ENCODE measurements at places on chromosomes 7 and 10.

DNA sequence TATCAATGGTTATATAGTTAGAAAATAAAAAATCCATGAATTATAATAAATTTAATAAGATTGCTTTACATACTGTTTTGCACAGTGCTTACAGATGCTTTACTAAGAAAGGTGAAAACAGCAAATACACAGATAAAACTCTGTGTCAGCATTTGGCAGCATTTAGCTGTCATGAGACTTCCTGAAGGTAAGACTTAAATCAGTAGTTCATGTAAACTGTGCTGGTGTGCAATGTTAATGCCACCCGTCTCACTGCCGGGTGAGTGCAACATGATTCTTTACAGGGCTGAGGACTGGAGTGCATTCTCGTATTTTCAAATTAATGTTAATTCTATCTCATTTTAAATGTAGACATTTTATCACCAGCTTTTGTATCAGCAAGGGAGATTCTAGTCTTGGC lies 326.2 kb upstream of the POT1 start:
- no peak for DNase-seq

DNA sequence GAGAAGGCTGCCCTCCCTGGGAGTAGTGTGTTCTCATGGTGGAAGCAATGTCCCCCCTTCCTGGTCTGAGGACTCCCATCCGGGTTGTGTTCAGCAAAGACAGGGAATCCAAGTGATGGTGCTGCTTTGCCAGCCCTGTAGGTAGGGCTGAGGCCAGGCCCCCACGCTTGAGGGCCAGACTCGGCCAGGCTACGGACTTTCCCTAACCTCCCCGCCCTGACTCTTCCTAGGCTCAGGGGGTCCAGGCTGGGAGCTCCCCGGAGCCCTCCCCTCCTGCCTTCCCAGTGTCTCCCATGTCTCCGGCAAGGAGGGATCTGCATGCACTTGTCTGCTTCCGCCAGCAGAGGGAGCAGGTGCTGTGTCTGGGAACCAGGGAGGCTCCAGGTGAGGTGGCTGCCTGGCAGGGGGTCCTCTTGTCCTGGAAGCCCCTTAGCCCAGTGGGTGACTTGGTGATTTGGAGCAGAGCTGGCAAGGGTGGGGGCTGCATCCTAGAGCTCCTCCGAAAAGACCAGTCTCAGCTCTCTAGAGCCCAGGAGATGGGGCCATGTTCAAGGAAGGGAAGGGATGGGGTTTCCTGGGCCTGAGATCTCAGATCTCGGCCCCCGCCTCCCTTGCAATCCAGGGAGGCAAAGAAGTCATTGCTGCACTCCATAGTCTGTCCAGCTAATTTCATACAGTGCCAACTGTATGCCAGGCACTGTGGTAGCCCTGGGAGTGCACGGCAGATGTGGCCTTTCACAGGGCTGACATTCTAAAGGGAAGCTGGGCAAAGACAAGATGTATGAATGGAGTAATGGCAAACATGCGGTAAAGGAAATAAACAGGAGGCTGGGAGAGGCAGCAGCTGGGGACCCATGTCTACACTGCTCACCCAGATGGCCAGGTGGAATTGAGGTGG lies 20.3 kb upstream of the SFRP5 start:
- DNase-seq: peak; percentile 2

- DNase-seq: no peak
Measured at GRCh38 chr7:91055219-91055618, 209.0 kb upstream of the FZD1 start.

- no peak for DNase-seq
Measured at GRCh38 chr10:129331839-129332220, 135.2 kb upstream of the MGMT start.

DNA sequence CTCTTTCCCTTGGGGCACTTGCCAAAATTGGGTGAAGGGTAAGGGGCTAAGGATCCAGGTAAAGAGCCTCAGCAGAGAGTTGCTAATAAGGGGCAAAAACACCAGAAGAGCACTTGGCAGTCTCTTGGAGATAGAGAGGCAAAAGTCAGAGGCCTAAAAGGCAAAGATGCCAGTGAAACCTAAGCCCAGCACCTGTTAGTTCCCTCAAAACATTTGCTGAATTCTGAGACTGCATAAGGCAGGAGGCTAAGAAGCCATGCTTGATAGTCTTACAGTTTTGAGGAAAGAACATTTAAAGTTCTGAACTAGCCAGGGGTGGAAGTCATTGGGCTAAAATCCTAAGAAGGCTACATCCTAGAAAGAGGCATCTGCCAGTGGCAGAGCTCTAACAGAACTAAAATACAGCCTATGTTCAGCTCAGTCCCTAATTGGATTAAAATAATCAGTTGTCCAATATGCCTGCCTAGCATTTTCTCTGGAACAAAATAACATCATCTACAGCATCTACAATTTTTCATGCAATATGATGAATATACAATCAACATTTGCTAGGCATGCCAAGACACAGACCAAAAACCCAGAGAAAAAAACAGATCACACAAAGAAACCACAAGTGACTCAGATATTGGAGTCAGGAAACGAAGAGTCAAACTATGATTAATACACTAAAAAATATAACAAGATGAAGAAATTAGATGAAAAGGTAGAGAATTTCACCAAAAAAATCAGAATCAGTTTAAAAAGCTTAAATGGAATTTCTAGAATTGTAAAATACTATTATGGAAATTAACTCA lies 7.7 kb downstream of the HTR7 start:
- no peak for DNase-seq

- no peak for DNase-seq
Measured at GRCh38 chr7:16685535-16685934, 39.6 kb downstream of the BZW2 start.

All from NCI-H187 treated with DMSO at 0.1 percent for 48 hours (cell line).